ENCODE measurements at places on chromosomes 2 and 18.

- no peak for DNase-seq
Measured at GRCh38 chr2:150847578-150847977, 360.1 kb upstream of the RND3 start.

- no peak for DNase-seq
Measured at GRCh38 chr2:198214114-198214596, 409.8 kb downstream of the PLCL1 start.

DNA sequence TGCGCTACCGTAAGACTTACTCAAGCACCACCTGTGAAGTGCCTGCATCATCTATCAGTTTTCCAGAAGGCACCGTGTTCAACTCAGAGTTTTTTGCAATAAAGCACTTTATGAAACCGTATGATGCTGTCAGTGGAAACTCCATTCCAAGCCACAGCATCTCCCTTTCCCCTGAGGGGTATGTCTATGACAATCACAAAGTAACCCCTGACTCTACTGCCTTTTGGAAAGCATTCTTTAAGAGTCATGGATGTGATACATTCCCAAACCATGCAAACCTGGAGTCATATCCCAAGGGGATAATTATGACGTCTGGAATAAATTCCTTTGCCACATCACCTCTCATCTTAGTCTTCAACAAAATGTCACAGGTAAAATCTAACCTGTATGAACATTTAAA lies 39.2 kb downstream of the UNC50 start:
- no peak for DNase-seq

DNA sequence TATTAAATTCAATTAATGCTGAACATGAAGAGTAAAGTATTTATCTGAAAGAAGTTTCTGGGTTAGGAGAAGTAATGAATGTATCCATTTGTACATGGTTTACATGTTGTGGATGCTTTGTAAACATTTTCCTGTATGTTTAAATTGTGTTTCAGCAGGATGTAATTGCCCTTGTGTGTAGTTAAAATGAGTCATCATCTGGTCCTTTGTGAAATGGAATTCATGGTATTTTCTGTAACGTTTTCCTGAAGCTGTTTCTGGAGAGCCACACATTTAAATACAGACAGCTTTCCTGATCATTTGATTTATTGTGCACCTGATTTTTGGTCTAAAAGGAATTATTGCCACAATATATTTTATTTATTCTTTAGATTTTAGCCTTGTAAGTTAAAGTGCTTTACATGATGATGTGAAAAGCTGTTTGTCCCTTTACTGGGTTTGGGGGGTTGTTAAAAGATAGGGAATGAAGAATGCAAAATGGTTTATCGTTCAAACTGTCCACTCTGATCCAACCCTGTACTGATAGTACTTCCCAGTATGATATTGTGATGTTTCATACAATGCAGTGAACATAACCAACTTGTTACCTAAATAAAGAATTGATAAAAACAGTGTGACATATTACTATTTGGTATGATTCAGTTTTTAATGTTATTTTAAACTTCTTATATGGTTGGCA lies 41.7 kb upstream of the SLC3A1 start:
- no peak for DNase-seq

GRCh38 chr2:24613154-24613814 lies 122.2 kb downstream of the NCOA1 start:
- peak; percentile 24 for DNase-seq

DNA sequence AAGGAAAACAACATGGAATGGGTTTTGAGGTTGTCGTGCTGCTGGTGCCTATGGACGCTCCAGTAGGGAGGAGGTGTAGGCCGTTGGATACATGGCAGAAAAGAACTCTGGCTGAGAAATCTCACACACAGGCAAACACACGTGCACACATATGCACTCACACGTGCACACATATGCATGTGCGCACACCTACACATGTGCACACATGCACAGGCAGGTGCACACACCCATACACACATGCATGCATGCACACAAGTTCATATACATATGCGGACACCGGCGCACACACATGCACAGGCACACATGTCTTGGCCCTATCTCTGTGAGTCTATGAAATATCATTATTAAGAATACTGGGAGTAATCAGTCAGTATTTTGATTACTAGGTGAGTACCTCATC lies 150.4 kb downstream of the LRRC30 start:
- no peak for DNase-seq

DNA sequence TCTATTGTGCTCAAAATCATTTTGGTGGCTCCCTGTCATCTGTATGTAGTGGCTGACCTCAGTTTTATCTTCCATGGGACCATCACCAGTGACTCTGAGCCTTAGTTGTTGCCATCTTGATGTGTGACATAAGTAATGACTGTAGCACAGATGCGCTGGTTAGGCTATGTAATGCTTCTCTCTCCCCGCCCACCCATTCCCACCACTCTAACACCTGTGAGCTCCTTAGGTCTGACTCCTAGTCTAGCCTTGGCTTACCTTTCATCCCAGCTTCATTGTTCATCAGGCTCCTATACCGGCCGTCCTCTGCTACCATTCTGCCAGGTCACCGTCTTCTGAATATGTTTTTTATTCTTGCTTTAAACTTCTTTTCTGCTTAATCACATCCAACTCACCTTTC lies 17.2 kb downstream of the MYO1B start:
- no peak for DNase-seq

DNA sequence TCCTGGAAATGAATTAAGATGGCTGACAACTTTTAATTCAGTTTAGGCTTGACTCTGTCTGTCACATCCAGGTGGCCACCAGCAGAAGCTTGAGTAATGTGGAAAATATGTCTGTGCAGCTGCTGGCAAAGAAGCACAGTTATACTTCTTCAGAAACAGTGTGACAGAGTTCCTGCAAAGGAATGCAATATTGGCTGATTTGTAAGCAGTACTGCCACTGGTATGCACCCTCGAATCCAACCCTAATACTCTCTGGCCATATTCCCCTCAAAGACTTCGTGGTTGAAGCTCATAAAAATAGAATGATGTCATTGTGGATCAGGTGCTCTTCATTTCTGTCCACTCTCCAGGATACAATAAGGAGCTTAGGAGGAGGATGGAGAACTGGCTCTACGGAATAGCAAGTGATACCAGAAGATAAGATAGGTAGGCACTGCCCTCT lies 86.2 kb downstream of the METTL8 start:
- DNase-seq, result no peak

GRCh38 chr2:40113997-40114396 lies 334.9 kb upstream of the THUMPD2 start:
- no peak for DNase-seq

DNA sequence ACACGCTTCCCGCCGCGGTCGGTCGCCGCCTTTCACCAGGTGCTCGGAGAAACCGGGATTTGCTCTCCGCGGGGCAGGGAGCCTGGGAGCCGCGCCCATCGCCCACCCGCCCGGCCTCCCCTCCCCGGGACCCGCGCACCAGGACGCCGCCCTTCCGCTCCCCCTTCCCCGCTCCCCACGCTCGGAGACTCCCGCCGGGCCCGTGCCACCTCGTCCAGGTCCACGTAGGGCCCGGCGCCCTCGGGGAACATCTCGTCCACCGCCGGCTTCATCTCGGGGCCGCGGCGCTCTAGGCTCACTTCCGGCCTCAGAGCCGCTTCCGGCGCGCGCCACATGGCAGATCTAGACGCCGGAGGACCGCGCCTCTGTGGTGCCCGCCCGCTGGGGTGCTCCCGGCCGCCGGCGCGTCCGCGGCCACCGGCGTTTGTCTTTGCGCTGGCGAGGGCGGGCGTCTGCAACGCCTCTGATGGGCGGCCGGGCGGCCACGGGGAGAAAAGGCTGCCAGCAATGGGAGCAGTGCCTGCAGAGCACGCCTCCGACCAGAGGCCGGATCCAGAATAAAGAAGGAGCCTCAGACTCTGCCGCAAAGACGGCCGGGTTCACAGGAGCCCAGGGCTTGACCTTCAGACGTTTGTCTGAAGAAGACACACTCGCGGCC lies at the start of gene COPS9:
COPS9 (minus strand) TSS at position 293 of the 658 bp plus-strand sequence; CDS start at position 272, 21 bp downstream.
- DNase-seq, result peak; percentile 84

- DNase-seq, result no peak
Measured at GRCh38 chr2:60483401-60483800, 70.1 kb downstream of the BCL11A start.

DNA sequence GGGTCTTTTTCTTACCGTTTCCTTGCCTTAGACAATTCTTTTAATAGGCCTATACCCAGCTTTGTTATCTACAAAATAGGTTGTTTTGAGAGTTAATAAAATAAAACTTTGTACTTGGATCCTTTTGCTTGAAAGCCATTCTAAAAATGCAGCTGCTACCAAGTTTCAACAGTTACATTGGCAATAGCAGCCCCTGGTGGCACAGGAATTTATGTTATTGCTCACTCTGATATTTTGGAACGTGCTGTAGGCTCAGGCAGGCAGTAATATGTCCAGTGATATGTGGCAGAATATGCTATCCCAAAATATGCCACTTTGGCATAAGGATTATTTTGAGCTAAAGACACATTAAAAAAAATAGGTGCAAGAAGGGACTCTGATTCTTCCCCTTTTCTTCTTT lies 6.7 kb upstream of the COMMD1 start:
- DNase-seq, result no peak

Measured in T-helper 2 cell treated with Interferon-gamma antibody and Interleukin-4, amounts not matched to agents 5 μg/mL and 100 μg/mL, for 36 hours (primary cell).